ENCODE measurements at places on chromosomes 13 and 19.

GRCh38 chr19:16441661-16442162 is 30.1 kb downstream of the EPS15L1 start:
- peak; percentile 79 for DNase-seq

DNA sequence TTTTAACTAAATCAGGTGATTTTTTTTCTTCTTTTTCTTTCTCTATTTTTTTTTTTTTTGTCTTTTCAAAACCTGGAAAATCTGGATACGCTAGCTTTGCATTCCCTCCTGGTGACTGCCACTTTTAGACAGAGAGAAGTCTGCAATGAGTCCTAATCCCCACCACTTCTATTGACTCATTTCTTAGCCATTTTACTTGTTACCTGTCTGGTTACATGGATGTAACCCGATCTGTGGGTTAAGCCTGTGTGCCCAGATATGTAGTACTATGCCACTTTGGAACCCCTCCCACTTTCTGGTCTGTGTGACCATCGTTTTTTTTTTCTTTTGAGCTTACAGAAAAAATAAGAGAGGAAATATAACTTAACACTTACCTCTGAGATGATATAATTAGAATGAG is 817.8 kb upstream of the PCDH9 start:
- DNase-seq, result no peak

DNA sequence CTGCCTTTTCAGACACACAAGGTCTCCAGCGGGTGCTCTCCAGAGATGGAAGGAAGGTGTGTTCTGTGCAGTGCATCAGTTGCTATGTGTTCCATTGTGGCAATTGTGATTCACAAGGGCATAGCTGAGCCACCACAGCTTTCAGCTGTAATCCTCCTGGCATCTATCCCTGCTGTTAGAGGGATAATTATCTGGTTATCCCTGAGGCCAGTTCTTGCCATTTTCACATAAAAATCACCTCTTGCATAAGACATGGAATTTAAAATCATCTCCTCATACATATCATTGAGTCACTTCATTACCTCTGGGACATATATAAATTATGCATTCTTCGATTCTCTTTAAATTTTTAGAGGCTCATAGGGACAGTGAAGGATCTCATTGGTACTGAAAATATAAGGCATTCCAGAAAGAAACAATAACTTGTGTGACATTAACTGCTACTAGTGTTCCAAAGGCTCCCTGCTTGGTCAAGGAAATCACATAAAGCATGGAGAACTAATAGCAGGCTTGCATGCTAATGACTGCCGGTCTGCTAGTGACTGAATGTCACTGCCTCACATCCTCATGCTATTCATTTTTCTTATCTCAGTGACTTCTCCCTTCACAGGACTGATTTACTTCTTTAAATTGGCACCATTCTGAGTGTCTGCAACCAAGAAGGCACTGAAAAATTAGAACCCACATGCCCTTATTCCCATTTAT is 214.0 kb downstream of the ENOX1 start:
- no peak for DNase-seq

DNA sequence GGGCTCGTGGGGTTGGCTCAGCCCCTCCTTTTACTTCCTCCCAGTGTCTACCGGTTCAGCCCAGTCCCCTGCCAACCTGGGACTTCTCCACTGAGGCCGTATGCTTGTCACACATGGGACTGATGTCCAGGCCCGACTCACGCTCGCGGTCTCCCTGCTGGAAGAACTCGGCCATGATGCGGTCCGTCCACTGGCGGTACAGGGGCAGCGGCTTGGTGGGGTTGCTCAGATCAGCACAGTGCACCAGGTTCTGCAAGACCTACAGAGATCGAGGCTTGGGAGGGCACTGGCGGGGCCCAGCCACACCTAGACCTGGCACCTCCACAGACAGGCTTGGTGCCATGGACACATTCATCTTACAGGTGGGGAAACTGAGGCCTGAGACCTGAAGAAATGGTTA is 7.8 kb upstream of the RAB3A start:
- DNase-seq, result no peak

GRCh38 chr13:75481176-75482069 is 546 bp downstream of the TBC1D4 start:
- peak; percentile 54 for DNase-seq

GRCh38 chr13:41075034-41075433 is 13.7 kb downstream of the WBP4 start:
- DNase-seq, result no peak

- no peak for DNase-seq
Observed at GRCh38 chr19:38194061-38194701, 29.8 kb downstream of the DPF1 start.

DNA sequence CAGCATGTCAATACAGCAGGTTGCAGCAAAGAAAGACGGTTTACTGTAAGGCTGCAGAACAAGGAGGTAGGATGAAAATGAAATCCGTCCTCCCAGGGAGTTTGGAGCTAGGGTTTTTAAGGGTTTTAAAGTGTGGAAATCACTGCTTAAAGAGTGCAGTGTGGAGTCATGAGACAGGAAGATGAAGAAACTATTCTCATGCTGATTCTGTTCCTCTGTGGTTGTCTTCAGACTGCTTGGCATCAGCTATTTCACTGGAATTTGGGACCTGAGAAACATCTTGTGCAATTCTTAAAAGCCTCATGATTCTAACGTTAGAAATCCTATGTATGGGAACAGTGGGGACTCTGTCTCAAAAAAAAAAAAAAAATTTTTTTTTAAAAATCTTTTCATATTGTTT is 11.4 kb downstream of the ZNF331 start:
- DNase-seq, result no peak
